ENCODE measurements at places on chromosomes 6 and 20.
A peak's percentile ranks its signal among the peaks of the same experiment; 100 is the strongest.

DNA sequence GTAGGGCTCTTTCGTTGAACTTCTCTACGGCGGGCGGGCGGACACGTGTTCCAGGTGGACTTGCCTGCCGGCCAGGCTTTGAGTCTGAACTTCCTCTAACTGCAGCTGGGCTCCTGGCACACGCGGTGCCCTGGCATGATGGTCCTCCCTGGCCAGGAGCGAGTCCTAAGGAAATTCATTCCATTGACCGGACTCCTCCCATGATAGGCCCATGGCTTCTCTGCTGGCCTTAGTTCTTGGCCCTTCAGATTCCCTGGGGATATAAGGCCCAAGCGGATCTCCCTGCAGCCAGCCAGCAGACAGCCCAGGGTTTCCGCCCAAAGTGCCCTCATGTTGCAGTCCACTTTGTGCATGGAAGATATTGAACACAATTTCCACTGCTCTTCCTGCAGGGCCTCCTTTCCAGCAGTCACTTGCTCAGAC lies 39.4 kb downstream of the TBC1D7 start:
- no peak for DNase-seq

DNA sequence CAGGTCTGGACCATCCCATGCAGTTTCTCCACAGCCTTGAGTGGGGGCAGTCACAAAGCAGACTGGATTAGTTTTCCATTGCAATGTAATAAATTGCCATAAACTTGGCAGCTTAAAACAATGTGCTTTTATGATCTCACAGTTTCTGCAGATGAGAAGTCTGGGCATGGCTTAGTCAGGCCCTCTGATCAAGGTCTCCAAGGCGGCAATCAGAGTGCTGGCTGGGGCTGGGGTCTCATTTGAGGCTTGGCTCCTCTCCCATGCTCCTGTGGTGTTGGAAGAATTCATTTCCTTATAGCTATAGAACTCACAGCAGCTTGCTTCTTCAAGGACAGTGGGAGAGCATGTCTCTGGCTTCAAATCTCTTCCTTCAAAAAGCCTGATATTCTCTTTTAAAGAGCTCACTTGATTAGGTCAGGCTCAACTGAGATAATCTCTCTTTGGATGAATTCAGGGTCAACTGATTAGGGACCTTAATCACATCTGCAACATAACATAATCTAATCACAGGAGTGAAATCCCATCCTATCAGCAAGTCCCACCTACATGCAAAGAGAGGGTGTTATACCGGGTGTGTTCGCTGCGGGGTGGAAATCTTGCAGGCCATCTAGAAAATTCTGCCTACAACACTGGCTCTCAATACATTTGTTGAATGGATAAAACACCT lies 77.4 kb upstream of the SULF2 start:
- no peak for DNase-seq

DNA sequence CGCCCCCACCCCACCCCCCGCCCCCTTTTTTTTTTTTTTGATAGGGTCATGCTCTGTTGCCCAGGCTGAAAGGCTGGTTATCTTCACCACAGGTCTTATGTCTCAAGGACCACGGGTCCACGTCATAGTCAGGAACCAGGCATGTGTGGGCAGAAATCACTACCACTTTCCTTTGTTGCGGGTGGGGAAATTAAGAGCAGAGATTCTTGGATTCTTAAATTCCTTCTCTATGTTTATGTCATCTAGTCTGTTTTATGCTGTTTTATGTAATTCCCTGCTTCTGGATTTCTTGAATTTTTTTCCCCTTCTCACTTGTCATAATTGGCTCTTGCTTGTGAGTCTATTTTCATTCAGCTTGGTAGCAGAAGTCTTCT lies 25.8 kb upstream of the PLCG1 start:
- DNase-seq = no peak

DNA sequence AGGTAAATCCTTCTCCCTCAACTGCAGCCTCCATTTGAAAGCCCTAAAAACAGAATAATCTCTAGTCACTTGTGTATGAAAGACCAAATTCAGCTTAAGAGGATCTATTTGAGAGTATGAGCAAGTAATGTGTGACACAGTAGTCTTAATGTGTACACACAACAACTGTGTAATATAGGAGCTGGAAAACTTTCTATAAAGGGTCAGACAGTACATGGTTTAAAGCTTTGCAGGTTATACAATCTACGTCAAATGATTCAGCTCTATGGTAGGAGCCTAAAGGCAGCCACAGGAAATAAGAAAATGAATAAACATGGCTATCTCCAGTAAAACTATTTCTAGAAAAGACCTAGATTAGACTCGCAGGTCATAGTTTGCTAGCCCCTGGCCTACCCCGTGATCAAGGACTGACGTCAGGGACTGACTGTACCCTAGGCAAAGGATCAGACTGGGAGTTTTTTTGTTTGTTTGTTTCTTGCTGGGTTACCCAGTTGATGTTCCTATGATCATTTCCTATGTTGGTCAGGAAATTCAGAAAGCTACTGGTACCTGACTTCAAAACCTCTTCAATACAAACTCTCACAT lies 39.7 kb downstream of the BTBD9 start:
- DNase-seq = no peak

DNA sequence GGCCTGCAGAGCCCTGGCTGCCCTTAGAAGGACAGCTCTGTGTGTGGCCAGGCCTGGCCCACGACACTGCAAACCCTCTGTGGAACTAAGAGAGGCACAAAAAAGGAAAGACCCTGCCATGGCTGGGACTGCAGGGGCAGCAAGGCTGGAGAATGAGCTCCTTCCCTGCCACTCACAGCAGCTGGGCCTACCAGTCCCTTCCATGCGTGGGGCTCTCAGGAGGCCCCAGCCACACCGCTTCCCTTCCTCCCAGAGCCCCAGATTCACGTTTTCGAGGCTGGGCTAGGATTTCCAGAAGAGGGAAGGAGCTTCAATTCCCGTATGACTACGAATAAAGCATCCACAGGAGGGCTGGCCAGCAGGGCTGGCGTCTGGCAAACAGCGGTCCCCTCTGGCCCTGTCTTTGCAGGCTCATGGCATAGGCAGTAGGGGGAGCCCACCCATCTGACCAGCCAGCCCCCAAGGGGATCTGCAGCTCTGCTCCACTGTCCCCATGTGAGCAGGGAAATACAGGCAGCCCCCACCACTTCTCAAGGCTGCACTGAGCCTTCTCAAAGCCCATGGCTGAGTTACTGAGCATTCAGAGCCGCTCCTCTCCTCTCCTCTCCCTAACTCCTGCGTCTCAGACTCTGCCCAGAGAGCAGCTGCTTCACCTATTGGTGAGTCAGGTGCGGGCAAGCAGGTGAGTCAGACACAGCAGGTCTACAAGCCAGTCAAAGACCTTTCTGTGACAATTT lies 53.1 kb downstream of the NINL start:
- DNase-seq = no peak

- DNase-seq = no peak
Observed at GRCh38 chr6:154053141-154053540, 14.1 kb downstream of the OPRM1 start.

- no peak for DNase-seq
Observed at GRCh38 chr6:157037165-157037564, 260.0 kb downstream of the ARID1B start.

GRCh38 chr6:87396595-87397392 lies 11.0 kb upstream of the CFAP206 start:
- peak; percentile 33 for DNase-seq

DNA sequence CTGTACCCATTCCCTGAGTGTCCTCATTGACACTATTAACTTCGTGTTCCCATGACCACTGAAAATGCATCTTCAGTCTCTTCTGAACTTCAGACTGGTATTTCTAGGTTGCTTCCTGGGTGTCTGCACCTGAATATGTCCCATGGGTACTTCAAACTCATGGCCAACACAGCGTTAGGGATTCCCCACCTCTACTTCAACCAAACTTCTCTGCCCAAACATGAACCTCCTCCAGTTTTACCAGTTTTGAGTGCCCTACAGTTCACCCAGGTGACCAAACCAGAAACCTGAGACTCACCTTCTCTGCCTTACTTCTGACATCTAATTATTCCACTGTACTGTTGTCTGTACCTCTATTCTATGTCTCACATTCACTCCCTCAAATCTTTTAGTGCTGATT lies 99.5 kb upstream of the SUPT3H start:
- peak; percentile 52 for DNase-seq

DNA sequence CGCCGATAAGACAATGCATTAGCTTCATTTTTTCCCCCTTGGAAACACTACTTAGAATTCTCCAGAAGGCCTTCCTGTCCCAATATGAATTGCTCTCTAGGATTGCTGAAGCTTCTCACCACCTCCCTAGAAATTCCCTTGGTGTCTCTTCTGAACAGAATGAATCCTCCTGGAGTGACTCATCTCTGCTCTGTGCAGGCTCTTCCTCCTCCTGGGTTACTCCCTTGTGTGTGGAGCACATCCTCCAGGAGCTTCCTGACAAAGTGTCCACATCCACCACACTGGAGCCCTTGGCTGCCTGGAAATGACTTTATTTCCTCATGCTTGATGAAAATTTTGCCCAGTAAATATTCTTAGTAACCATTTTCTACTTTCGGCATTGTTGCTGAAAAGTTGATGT lies 54.4 kb downstream of the DTNBP1 start:
- no peak for DNase-seq

DNA sequence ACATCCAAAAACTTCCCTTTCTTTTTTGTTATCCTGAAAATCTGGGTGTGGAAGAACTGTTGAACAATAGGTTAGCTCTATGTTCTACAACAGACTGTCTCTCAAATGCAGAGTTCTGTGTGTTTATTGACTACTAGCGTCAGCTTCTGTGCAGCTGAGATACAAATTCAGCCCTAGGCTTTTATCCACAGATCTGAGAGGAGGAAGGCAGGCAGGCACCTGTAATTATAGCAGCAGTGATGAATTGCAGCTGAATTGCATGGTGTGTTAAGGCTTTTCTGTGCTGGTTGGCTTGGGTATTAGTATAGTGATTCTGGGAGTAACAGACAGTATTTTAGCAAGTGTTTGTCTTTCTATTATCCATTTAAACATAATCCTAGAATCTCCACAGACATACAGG lies 24.4 kb downstream of the GRIK2 start:
- no peak for DNase-seq

- no peak for DNase-seq
Observed at GRCh38 chr6:4664117-4664626, 112.0 kb upstream of the CDYL start.
